IPS DF 6.9 (cell line): ENCODE measurements at places on chromosomes 6 and 20.

GRCh38 chr6:140380427-140381218, 1006.2 kb upstream of the CITED2 start:
- H3K4me3 ChIP-seq: no peak overlapping the region
- no peaks in the 10 kb centered on the region for H3K27me3 ChIP-seq
- no peaks in the 10 kb centered on the region for H3K4me1 ChIP-seq
- H3K27ac ChIP-seq: no peak overlapping the region
- no peaks in the 10 kb centered on the region for H3K36me3 ChIP-seq

DNA sequence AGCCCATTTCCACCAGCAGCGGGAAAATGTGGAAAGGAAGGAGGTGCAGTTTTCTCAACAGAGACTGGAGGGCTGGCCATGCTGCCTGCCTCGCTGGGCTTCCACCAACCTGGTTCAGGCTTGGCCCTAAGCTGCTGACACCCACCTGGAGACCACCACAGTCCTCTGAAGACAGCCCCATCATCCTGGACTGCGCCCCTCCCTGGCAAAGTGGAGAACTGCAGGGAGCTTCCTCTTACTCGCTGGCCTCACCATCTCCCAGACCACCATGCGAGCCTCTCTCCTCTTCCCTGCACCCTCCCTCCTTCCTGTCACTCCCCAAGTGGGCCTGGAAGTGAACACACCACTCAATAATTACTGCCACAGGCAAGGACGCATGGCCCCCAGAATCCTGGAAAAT, 71.5 kb downstream of the PSMG4 start:
- H3K4me1 ChIP-seq: peaks cover 7% of the 10 kb centered on the region; the same call in 1 of the 2 replicates
- H3K27me3 ChIP-seq: no peaks in the 10 kb centered on the region
- no peak for DNase-seq
- H3K27ac ChIP-seq: no peak overlapping the region
- H3K36me3 ChIP-seq: no peaks in the 10 kb centered on the region

DNA sequence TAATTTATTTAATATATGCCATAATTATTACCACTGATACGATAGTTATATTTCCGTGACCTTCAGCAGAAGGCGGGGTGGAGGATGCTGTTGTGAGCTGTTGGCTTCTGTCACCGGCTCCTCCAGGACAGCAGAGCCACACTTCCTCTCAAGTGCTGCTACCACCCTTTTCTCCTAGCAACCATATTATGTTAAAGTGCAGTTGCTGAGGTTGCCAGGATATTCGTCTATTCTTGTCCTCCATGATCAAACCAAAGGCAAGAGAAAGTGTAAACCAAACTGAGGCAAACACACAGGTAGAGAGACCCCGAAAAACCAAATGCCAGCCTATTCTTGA, 27.8 kb downstream of the RGS17 start:
- H3K36me3 ChIP-seq: no peaks in the 10 kb centered on the region
- H3K4me1 ChIP-seq: no peaks in the 10 kb centered on the region; the same call in 1 of the 2 replicates
- H3K27ac ChIP-seq: no peak overlapping the region
- H3K4me3 ChIP-seq: no peak overlapping the region

DNA sequence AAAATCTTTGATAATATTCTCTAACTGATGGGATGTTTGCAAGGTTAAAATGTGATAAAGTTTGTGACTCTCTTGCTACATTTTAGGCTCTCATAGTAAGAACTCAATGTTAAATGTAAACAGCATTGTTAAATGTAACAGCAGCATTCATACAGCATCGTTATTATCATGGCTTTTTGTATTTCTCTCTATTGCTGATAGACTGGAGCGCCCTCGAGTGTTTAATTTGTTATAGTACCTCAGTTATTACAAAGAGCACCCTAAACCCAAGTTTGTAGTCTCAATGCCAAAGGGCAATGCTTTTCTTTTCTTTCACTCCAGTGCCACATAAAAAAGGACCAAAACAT, 14.9 kb upstream of the TTPAL start:
- H3K27ac ChIP-seq: no peak overlapping the region
- H3K4me1 ChIP-seq: no peaks in the 10 kb centered on the region
- no peaks in the 10 kb centered on the region for H3K27me3 ChIP-seq
- no peak overlapping the region for H3K4me3 ChIP-seq
- no peaks in the 10 kb centered on the region for H3K36me3 ChIP-seq

DNA sequence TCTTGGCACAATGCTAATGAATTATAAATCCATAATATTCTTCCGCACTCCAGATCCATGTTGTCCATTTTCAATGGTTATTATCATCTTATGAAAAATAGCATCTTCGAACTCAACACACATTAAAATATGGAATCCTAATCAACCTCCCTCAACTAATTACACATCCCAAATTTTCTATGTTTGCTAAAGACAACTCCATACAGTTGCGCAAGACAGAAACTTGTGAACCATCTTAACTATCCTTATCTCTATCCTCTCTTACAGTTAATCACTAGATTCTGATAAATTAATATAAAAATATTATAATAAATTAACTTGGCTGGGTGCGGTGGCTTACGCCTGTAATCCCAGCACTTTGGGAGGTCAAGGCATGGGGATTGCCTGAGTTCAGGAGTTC, 38.3 kb upstream of the TFAP2B start:
- no peak for DNase-seq
- no peak overlapping the region for H3K4me3 ChIP-seq
- no peaks in the 10 kb centered on the region for H3K4me1 ChIP-seq
- no peaks in the 10 kb centered on the region for H3K27me3 ChIP-seq

DNA sequence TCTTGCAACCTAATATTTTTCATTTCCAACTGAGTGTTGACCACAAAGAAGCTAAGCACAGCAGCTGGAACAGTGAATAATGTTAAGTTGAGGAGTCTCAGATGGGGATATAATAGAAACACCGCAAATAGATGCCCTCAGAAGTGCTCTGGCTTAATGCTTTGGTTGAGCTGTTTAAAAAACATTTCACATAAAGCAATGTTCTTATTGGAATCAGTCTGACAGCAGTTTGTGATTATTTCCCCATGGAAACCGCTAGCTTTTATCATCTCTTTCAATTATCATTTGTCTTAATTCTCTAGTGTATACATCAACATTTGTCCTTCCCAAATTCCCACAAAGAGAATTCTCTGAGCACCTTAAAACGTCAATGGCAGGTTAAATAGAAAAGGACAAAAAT, 30.8 kb downstream of the METTL24 start:
- H3K4me1 ChIP-seq: peaks cover 7% of the 10 kb centered on the region; the same call in 1 of the 2 replicates
- no peaks in the 10 kb centered on the region for H3K36me3 ChIP-seq
- no peak overlapping the region for H3K4me3 ChIP-seq
- H3K27me3 ChIP-seq: no peaks in the 10 kb centered on the region

DNA sequence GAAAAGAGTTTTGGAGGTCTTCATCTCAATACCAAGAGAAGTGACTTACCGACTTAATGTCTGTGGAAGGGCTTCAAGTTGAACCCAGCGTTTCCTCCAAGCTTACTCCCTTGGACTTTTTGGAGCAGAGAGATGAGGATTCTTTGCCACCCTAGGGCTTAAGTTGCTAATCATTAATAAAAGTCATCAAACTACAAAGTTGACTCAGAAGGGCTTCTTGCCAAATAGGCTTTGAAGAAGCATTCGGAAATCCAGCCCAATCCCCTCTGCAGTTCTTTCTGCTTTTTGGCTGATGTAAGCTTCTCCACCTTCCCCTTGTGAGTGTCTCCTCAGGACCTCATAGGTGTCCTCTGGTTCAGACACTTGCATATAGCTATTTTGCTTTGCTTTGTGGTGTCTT, at the start of gene SLC17A3:
Gene SLC17A3, minus strand, starts transcription at position 126 of the 400 bp plus-strand sequence. CDS start 5,856 bp downstream, outside the sequence.
- DNase-seq: no peak
- H3K4me1 ChIP-seq: no peaks in the 10 kb centered on the region
- no peaks in the 10 kb centered on the region for H3K27me3 ChIP-seq
- H3K27ac ChIP-seq: no peak within 1 kb of the TSS
- H3K36me3 ChIP-seq: no peaks in the 10 kb centered on the region

DNA sequence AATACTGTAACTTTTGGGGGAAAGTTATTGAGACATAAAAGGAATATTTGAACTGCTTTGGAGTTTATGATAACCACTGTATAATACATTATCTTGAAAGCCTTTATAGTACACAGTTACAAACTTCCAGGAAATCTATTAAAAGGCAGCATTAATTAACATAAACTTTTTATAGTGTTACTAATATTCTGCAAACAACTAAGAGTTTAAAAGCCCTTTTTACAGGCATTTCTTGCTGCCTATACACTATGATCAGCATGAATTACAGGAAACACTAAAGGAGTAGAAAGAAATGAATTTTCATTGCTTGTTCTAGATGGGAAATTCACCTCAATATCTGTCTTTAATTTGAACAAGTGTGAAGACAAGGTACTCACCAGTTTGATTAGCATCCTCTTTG, 252.3 kb upstream of the ZFP64 start:
- no peaks in the 10 kb centered on the region for H3K27me3 ChIP-seq
- no peaks in the 10 kb centered on the region; the same call in 1 of the 2 replicates for H3K36me3 ChIP-seq
- no peaks in the 10 kb centered on the region for H3K4me1 ChIP-seq
- no peak overlapping the region for H3K27ac ChIP-seq
- no peak overlapping the region for H3K4me3 ChIP-seq
- no peak for DNase-seq

- peaks cover 1% of the 10 kb centered on the region; the same call in 1 of the 2 replicates for H3K27me3 ChIP-seq
- H3K4me1 ChIP-seq: 0 out of 2 replicates have a peak, but pooled peaks cover 2% of the 10 kb centered on the region
- no peak for DNase-seq
- H3K27ac ChIP-seq: no peak overlapping the region
- no peak overlapping the region for H3K4me3 ChIP-seq
These were observed 1.0 kb upstream of the HFE start for GRCh38 chr6:26086211-26086610.

- H3K27ac ChIP-seq: no peak overlapping the region
- DNase-seq: no peak
- no peaks in the 10 kb centered on the region for H3K36me3 ChIP-seq
- no peaks in the 10 kb centered on the region for H3K27me3 ChIP-seq
- no peak overlapping the region for H3K4me3 ChIP-seq
These were observed 23.6 kb downstream of the BMP6 start for GRCh38 chr6:7749478-7749877.

GRCh38 chr6:44309092-44309491, 4.1 kb downstream of the AARS2 start:
- no peak overlapping the region for H3K27ac ChIP-seq
- no peak overlapping the region for H3K4me3 ChIP-seq
- H3K27me3 ChIP-seq: no peaks in the 10 kb centered on the region
- H3K36me3 ChIP-seq: peaks cover 36% of the 10 kb centered on the region

DNA sequence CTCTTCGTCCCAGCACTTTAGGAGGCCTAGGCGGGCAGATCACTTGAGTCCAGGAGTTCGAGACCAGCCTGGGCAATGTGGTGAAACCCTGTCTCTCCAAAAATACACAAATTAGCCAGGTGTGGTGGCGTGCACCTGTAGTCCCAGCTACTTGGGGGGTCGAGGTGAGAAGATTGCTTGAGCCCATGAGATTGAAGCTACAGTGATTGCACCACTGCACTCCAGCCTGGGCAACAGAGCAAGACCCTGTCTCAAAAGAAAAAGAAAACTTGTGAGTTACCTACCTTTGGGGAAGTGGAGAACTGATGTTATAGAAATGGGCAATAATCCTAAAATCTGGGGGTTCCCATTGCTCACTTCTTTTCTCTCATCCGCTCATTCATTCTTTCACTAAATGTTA, 58.0 kb downstream of the E2F3 start:
- H3K4me3 ChIP-seq: no peak overlapping the region
- no peaks in the 10 kb centered on the region for H3K27me3 ChIP-seq

GRCh38 chr6:57435475-57436160, 118.2 kb downstream of the PRIM2 start:
- no peak overlapping the region for H3K4me3 ChIP-seq
- H3K27me3 ChIP-seq: no peaks in the 10 kb centered on the region
- DNase-seq: no peak
- no peak overlapping the region for H3K27ac ChIP-seq
- H3K36me3 ChIP-seq: no peaks in the 10 kb centered on the region

DNA sequence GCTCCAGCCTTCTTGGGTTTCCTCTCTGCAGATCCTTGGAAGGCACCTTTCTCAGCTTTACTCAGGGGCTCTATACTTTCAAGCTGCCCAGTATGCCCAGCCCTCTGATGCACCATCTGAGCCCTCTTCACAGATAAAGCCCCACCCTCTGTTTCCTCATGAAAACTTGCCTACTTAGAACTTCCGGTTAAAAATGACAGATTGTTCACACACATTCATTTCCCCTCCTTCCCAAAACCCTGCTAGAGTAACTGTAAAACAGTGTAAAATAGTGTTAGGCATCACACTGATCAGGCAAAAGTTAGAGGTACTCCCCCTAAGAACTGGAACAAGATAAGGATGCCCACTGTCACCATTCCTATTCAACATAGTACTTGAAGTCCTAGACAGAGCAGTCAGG, 14.0 kb upstream of the GCM1 start:
- DNase-seq: no peak
- H3K36me3 ChIP-seq: no peaks in the 10 kb centered on the region
- H3K27me3 ChIP-seq: no peaks in the 10 kb centered on the region
- H3K27ac ChIP-seq: no peak overlapping the region

DNA sequence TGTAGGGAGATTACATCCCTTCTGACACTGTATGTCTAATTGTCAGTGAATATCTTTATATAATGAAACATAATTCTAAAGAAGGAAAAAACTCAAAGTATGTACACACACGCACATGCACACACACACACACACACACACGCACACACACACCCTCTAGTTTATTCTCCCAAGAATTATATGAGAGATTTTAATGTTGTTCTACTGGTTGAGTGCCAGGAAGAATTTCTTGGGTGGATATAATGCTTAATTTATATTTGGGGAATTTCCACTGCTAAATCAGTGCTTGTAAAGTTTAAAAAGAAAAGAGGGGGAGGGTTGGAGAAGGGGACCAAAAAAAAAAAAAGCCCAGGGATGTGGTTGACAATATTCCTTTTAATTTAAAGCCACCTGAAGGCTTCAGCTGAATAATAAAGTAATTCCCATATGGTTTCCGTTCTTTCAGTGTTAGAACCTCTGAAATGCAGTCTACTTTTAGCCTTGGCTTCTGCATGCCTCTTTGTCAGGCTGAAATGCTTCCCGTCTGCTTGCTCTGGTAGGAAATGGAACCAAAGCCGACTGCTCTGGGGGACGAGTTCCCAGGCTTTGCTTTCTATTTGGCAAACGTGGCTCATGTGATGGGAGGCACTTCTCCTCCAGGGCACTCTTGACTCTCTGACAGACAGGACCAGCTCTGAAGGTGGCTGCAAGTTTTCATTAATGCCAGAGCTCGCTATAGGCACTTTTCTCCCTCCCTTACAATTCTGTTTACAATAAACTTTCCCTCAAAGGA, 225.4 kb downstream of the PRL start:
- DNase-seq: no peak
- no peak overlapping the region for H3K4me3 ChIP-seq
- no peaks in the 10 kb centered on the region; the same call in 1 of the 2 replicates for H3K36me3 ChIP-seq
- H3K27me3 ChIP-seq: no peaks in the 10 kb centered on the region

DNA sequence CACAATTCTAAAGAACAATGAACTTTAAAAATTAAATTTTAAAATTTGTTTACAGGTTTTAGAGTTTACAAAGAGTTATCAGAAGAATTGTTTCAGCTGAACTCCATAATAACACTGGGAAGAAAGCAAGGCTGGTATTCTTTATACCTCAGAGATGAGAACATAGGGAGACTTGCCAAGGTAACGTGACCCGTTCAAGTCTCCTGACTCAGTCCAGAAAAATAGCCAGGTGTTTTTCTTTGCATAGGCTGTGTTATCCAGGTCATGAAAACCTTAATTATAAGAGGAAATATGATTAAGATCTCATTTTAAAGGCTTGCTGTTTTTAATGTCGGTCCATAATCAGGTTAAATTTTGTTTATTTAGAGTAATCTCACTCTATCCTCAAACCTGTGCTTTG, 8.5 kb upstream of the C6orf141 start:
- H3K36me3 ChIP-seq: no peaks in the 10 kb centered on the region
- H3K4me3 ChIP-seq: no peak overlapping the region
